ENCODE measurements at places on chromosomes 6 and 20.

DNA sequence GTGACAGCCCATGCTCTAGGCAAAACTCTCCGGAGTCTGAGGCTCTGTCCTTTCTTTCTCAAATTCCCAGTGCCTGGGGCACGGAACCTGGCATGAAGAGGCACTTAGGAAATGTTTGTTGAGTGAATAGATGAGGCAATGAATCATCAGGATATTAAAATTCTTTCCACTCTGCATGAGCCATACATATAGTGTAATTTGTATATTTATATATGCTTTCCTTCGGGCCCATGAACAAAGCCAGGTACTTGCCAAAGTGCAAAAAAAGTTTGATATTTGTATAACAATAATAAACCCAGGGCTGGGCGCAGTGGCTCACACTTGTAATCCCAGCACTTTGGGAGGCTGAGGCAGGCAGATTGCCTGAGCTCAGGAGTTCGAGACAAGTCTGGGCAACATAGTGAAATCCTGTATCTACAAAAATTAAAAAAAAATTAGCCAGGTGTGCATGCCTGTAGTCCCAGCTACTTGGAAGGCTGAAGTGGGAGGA is 212.3 kb upstream of the ZNF217 start:
- no peak for DNase-seq

- no peak for DNase-seq
Measured at GRCh38 chr6:151630991-151631655, 137.3 kb downstream of the CCDC170 start.

- DNase-seq: no peak
Measured at GRCh38 chr20:59723607-59724456, 119.5 kb downstream of the PHACTR3 start.

GRCh38 chr6:70669133-70669532 is 1.4 kb downstream of the SMAP1 start:
- DNase-seq: no peak

DNA sequence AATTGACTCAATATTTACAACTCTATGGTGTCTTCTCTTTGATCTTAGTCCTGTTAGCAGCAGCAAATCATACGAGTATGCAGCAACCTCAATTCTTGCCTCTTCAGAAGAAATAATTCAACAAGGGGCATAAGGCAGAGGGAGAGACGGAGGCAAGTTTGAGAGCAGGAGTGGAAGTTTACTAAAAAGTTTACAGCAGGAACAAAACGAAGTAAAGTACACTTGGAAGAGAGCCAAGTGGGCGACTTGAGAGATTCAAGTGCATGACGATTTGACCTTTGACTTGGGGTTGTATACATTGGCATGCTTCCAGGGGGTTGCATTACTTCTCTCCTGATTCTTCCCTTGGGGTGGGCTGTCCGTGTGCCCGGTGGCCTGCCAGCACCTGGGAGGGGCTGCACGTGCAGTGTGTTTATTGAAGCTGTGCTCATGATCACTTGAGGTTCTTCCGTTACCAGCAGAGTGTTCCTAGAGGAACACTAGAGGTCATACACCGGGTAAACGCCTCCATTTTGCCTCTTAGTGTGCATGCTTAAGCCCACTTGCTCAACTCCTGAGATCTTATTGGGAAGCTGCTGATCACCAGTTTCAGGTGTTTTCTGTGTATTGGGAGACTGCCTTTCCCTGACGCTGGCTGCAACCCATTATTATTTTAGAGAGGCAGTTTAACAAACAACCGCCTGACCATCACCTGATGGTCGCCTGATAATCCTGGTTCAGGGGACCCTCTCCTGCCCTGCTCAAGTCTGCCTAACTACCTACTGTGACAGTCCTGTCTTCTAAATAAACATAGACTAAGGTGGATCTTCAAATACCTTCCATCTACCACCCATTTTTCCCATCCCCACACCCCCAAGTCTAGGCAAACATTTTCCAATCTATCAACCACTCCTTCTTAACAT is 172.4 kb upstream of the MYLIP start:
- no peak for DNase-seq

- DNase-seq: no peak
Measured at GRCh38 chr6:145609521-145609920, 125.8 kb downstream of the EPM2A start.

GRCh38 chr6:106564476-106564875 is 64.8 kb downstream of the RTN4IP1 start:
- DNase-seq: no peak

DNA sequence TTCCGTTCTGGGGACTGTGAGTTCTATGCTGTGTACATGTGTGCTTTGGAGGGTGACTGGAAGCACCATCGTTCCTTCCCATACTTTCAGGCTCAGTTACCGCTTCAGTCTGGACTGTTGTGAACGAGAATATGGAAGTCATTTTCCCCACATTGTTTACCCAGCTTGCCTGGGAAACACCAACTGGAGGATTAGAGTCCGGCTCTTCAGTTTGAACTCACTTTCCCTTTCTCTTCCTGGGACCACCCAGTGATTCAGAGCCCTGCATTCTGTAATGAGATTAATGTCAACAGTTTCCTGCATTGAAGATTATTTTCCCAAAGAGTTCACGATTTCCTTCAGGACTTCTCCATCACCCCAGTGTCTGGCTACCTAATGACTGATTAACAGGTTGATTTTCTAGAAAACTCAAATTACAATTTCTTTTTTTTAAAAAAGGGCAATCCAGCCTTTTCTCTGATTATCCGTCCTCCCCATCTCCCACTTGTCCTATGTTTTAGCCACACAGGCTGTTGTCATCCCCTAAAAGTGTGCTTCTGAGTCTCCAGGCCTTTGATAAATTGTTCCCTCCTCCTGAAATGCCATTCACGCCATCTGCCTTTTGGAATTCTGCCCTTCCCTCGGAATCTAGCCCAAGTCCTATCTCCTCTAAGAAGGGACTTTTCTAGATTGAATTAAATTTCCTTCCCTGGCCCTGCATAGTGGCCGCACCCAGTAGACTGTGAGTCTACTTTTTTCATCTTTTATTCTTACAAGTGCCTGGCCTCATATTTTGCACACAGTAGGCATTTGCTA is 3.3 kb upstream of the TAGAP start:
- DNase-seq: no peak

DNA sequence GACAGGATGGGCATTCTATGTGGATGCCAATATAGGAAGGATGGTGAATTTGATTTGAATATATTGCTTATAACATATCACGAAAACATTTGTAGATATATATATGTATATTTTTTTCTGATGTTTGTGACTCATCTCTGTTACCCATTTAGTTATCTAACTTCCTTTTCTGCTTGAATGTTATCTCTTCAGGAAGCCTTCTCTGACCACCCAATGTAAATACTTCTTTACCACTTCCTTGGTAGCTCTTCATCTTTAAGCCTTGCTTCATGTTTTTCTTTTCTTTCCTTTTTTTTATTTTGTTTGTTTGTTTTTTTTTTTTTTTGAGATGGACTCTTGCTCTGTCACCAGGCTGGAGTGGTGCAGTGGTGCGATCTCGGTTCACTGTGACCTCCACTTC is 260.5 kb upstream of the EPHA7 start:
- DNase-seq: no peak

DNA sequence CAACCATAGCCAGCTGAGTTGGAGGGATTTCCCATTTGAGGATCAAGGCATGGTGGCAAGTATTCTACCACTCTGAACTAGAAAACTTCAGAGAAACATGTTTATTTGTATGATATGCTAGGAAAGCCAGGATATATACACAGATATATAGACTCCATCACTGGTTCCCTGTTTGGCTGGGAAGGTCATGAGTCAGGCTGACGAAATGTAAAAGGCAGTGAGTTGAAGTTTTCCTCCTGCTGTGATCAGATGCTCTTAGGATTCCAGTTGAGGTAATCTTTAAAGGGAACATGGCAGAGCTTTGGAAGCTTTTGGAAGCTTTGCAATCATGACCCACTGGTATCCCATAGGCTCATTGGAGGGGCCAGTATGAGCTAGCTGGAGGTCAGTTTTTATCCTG is 1369.1 kb downstream of the EPHA7 start:
- no peak for DNase-seq

- peak; percentile 86 for DNase-seq
Measured at GRCh38 chr6:154733183-154733625, at the start of gene SCAF8. Gene SCAF8, plus strand, starts transcription at chr6:154733416. Its CDS starts 485 bp downstream, at chr6:154733901.

DNA sequence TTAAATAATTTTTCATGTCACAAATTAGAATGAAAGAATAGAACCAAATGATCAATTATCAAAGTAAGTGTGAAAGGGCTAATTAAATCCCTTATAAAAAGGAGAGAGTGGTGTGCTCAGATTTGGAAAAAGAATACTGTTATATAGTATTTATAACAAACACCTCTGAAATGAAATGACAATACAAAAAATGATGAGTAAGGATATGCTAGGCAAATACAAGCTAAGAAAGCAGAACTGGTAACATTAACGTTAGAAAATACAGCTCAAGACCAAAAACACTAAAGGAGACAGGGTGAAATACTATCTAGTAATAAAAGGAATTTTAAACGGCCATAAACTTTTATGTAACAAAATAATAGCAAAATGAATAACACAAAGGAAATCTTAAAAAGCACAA is 324.2 kb upstream of the RUNX2 start:
- no peak for DNase-seq

GRCh38 chr20:41621421-41621820 is 3.2 kb upstream of the CHD6 start:
- DNase-seq: no peak

DNA sequence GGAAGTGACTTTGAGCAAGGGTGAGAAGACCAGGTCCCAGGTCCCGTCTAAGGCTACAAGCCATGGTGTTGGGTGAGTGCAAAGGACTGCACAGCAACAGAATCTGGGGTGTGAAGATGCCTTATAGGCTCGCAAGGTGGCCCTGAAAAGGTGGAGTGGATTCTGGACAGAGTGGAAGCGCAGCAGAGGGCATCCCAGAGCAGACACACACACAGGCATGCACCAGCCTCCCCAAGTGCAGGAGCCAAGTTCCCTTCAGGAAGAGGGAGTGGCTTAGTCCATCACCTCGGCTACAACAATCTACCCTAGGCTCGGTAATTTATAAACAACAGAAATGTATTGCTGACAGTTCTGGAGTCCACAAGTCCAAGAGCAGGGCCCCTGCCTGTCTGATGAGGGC is 180.1 kb upstream of the PDE10A start:
- no peak for DNase-seq

DNA sequence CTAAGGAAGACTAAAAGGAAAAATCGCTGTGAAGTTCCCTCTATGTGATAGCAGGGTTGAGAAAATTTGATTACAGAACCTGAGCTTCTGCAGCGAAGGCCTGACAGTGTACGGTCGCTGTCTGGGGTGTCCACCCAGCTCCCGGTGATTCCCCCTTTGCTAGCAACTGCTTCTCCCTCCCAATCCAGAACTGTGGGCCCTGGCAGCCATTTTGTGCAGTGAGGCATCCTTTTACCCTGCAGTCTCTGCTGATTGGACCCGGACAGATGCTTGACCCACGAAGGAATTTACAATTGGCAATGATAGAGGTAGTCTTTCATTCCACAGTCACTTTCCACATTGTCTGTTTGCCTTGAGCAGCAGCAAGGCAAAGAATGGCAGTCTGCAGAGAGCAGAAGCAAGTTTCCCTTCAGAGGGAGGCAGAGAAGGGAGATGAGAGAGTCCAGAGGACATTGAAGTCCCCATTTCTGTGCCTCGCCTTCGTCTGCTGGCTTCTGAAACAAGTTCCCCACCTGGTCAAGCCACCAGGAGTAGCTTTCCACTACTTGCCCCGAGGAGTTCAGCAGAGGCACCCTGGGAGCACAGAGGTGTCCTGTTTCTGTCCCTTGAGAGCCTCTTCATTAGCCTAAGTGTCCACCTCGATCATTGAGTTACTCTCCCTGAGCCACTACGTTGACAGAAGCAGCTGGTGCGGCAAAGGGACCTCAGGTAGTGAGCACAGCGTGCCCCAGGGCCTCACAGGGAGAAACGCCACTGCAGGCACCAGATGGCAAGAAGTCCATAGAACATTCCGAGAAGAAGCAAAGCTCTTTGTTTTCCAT is 370.3 kb downstream of the NRN1 start:
- no peak for DNase-seq

DNA sequence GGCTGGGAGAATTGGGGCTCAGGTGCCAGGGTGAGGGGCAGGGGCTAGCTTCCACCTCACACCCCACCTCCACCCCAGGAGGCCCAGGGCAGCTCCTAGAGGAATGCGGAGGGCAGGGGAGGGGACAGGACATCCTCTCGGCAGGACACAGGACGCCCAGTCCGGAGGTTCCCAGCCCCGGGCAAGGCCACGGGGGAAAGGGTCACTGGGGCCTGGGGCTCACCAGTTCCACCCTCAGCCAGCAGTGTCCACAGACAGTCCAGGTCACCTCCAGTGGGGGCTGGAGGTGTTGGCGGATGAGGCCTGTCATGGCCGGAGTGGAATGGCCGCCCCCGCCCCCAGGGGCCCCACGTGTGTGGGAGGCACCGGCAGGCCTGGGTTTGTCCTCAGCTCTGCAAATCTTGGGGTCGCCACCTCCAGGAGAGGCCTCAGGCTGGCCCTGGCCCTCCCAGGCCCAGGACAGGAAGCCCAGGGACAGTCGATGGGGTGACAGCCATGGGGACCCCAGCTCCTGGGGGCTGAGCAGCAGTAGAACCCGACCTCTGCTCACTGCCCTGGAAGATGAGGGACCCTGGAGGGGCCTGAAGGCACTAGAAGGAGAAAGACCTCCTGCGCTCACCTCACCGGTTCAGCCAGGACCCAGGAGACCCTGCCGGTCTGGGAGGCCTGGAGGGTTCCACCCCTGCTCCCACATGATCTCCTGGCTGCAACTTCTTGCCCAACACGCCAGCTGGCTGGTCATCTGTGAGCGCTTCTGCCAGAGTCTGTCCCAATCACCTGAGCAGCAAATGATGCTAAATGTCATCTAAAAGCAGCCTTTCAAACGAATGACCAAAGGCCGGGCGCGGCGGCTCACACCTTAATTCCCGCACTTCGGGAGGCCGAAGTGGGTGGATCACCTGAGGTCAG is 13.0 kb upstream of the ABHD16B start:
- no peak for DNase-seq

- DNase-seq: no peak
Measured at GRCh38 chr6:62371453-62372210, 85.6 kb upstream of the KHDRBS2 start.

- DNase-seq: no peak
Measured at GRCh38 chr6:134752445-134752844, 197.5 kb downstream of the ALDH8A1 start.

- DNase-seq: no peak
Measured at GRCh38 chr20:61588411-61589385, 336.6 kb downstream of the CDH4 start.

GRCh38 chr6:56652994-56653393 is 10.3 kb upstream of the DST start:
- DNase-seq: no peak

- peak; percentile 96 for DNase-seq
Measured at GRCh38 chr6:84027340-84028181, 6.0 kb upstream of the MRAP2 start.

All from NCI-H1092 treated with DMSO at 0.1 percent for 48 hours (cell line).